ENCODE measurements at places on chromosomes 11 and 22. TPM values are rescaled to one million over a fixed set of nuclear protein-coding genes. Genes with fewer than 3 reads are reported as not detected.

- no peaks in the 10 kb centered on the region for H3K36me3 ChIP-seq
- H3K27ac ChIP-seq, result no peak overlapping the region
- H3K4me3 ChIP-seq, result no peak overlapping the region
These were observed 512 bp upstream of the GRIA4 start for GRCh38 chr11:105609341-105609781.

- no peak for DNase-seq
- H3K4me1 ChIP-seq, result no peaks in the 10 kb centered on the region
- H3K4me3 ChIP-seq, result no peak overlapping the region
- no peaks in the 10 kb centered on the region for H3K36me3 ChIP-seq
- H3K27ac ChIP-seq, result no peak overlapping the region
These were observed 110.8 kb downstream of the KCNQ1OT1 start for GRCh38 chr11:2588809-2589537.

GRCh38 chr11:41250408-41250935 lies 209.0 kb downstream of the LRRC4C start:
- no peak for DNase-seq
- H3K4me3 ChIP-seq, result no peak overlapping the region
- no peak overlapping the region for H3K27ac ChIP-seq
- H3K4me1 ChIP-seq, result no peaks in the 10 kb centered on the region

DEFB131B gene
- not detected for total RNA-seq

CAPRIN1 gene
- total RNA-seq, result 114 TPM

CYP2D6 gene
- 0.36 TPM for total RNA-seq

Data from sigmoid colon (tissue), 7 donors.